ENCODE measurements at places on chromosomes 12 and 14.
A peak's percentile ranks its signal among the peaks of the same experiment; 100 is the strongest.

DNA sequence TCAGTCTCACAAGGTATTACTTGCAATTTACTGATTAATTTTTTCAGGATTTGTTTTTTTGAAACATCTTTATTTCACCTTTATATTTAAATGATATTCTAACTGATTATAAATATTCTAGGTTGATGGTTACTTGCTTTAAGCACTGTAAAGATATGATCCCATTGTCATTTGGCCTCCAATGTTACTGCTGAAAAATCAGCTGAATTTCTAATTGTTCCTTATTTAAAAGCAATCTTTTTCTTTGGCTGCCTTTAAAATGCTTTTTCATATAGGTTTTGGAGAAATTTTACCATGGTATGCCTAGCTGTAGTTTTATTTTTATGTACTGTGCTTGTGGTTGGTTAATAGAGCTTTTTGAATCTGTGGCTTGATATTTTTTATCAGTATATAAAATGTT lies 275.6 kb upstream of the PPFIA2 start:
- DNase-seq: no peak

- no peak for DNase-seq
These were observed 94.5 kb downstream of the LRRIQ1 start for GRCh38 chr12:85130646-85131045.

DNA sequence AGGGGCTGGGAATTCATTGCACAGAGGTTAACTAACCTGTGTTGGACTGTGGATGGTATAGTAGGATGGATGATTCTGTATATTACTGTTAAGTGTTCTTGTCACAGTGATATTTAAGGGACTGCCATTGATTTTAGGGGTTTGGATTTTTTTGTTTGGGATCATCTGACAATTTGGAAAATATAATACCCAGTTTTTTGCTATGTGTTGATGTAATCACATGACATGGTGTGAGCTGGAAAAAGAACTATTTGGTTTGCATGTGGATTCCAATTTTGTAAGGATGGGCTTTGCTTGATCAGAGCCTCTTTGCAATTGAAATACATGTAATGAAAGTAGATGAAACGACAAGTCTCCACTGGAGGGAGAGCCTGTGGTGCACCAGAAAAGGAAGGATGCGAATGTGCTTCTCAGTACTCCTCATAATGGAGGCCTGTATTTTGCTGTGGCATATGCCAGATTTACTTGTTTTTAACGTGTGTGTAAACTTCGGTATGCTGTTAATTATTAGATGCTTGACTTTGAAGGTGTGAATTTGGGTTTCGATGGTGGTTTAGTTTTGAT lies 2.7 kb downstream of the DYRK2 start:
- DNase-seq: peak; percentile 31

- no peak for DNase-seq
These were observed 45.0 kb downstream of the RAB35 start for GRCh38 chr12:120071493-120072020.

DNA sequence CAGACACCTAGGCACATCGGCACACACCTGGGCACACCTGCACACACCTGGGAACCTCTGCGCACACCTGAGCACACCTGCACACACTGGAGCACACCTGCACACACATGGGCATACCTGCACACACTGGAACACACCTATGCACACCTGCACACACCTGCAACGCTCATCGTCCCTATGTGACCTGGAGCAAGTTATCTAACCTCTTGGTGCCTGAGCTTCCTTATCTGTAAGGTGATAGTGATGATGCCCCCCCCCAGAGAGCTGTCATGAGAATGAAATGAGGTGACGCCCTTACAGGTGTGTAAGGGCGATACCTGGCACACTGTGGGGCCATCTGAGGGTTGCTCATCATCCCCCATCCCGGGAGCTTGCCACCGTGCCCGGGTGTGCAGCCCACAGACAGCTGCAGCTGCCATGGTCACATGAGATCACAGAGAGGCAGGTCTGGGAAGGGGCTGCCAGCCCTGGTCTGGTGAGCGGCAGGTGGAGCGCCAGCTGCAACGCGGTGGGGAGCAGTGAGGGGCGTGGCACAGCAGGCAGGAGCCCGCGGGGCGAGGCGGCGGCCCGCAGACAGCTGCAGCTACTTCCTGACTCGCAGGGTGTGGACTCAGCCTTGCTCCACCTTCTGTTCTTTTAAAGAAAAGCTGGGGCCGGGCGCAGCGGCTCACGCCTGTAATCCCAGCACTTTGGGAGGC lies 59.9 kb upstream of the FBRSL1 start:
- DNase-seq: peak; percentile 39

DNA sequence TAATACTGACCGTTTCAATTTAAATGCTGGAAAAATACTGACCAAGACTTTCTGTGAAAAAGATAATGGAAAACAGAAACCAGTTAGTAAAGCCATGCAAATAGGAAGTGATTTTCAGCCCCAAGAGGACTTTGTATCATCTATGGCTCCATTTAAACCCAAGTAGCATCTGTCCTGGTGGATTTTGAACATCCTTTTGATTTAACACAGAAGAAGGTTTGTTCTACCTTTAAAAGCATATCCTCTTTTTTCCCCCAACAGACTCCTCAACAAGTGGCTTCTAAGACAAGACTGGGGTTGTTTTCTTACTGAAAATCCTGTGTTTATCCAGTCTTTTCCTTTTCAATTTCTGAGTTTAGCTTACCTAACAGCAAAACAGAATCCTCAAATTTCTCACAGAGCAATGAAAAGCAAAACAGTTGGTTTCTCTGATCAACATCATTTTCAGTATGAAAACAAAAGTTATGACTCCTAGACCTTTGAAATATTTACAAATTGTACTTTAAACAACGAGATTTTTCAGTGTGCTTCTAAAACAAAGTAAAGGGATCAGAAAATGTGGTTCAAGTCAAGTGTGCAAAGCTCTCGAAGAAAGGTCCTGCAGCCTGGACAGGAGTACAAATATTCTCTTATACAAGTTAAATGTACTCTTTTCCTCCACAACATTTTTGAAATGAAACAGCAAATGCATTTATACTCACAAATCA lies 2.9 kb downstream of the PHLDA1 start:
- DNase-seq: no peak

All from GF-D8 (cell line).